H54 (cell line): ENCODE measurements at places on chromosomes 5 and 9.

GRCh38 chr5:59335544-59335943 lies 558.0 kb downstream of the PDE4D start:
- DNase-seq: no peak

DNA sequence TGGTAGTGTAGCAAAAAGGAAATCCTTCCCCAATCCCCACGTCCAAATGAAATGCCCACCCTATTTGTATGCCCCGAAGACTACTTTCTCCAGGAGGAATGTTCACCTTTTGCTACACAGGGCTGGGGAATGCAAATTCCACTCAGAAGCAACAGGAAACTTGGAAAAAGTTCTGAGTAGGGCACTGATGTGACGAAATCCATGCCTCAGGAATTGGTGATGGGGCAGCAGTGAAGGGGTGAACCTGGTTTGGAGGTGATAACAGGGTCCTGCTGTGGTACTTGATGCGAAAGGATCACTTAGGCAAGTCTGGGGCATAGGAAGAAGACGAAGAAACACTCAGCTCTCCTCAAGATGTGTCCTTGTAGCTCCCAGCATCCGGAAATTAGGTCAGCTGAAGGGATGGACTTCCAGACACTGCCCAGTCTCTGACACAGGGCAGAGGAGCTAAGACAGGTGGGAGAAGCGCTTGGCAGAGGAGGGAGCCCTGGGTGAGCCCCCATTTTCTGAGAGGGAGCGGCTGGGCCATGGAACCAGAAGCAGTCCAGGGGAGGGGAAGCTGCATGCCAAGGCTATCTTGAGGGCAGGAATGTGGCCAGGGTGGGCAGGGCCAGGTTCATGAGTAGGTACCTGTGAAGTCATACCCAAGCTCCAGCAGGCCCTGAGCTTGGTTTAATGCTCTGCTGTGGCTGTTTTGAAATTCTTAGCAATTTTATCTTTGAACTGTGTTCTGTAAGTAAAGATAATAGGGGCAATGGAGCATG lies 22.2 kb upstream of the MVB12B start:
- DNase-seq: no peak

- peak; percentile 87 for DNase-seq
Observed at GRCh38 chr9:134738869-134739659, 97.5 kb downstream of the COL5A1 start.

DNA sequence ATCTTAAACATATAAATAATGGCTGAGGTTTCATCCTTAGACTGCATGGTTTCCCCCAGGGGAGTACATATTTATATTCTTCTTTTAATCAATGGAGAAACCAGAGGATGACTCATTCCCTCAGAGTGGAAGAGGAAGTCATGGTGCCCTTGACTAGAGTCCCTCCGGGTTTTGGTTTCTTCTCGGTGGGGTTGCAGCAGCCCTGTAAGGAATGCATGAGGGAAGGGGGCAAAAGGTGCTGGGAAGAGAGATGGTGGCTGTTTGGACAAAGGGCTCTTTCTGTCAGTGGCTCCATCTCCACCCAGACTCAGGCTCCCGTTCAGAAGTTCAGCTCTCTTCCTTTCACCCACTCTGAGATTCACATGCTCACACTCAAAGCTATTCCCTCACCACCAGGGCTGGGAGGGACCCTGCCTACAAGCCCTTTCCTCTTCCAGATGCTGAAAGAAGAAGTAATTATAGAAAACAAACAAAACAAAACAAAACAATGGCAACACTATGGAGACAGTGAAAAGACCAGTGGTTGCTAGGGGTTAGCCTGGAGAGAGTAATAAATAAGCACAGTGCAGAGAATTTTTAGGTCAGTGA lies 129.8 kb upstream of the IL12B start:
- no peak for DNase-seq

DNA sequence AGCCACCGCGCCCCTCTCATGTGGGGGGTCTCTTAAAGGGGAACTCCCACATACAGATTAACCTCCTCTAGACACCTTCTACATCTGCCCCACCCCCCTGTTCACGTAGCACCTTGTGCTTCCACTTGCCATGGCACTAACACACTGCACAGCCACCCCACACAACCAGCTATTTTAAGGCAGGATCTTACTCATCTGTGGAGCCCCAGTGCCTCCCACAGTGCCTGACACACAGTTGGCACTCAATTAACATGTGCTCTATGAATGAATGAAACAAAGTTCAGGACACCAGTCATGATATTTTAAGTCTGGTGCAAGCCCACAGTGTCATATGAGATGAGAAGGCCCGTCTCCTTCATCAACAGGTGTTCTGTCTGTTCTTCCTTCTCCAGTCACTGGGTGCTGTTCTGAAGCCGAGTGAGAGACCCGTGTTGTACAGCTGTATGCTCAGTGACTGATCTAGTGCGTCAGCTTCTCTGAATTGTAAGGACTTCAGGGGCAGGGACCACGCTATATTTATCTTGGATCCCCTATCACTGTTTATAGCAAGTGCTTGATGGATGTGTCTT lies 149.1 kb downstream of the TLE1 start:
- no peak for DNase-seq

DNA sequence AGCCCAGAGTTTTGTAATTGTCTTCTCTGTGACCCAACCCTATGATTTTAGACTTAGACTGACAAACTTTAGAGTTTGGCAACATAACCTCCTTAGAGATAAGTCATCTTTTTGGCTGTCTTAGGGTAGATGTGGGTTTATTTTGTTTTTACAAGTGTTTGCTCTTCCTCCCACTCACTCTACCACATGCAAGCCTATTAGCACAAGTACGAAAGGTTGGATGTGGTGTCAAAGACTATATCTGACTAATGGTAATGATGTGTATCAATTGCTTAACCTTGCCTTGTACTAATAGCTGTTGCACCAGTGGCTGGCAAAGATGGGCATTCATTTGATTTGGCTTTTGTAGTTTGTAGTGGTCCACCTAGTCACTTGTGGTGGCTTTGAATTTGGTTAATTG lies 46.5 kb downstream of the SLC25A46 start:
- no peak for DNase-seq

DNA sequence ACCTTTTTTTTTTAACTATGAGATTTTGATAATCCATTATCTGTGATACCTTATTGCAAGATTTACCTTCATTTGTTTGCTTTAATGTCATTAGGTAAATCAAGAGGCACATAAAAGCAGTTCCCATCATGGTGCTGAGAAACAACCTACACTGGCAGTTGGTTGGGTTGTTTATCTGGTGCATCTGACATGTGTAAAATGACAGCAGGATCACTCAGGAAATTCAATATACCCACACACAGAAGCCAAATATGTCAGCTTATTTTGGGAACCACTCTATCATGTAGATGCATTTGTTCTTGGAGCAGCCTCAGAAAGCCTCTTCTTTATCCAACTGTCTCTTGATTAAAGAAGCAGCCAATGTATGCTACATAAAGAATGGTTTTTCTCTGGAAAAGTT lies 7.8 kb upstream of the CCDC192 start:
- DNase-seq: no peak

DNA sequence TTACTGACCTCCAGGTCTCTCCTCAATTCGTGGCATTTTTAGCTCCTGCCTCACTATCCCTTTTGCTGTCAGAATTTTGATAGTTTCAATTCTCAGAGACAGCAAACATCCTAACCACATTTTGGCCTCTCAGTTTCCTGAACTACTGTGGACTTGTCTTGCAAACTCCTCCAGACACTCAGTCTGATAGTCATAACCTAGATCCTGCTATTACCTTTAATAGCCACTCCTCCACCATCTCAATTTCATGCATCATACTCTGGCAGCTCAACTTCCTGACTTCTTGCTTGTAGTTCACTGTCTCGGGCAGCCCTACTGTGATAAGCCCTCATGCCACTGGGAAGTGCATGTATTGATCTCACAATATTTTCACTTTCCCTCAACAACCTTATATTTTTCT lies 481.8 kb upstream of the CDH18 start:
- DNase-seq: no peak

GRCh38 chr5:7348168-7348854 lies 47.6 kb upstream of the ADCY2 start:
- no peak for DNase-seq

DNA sequence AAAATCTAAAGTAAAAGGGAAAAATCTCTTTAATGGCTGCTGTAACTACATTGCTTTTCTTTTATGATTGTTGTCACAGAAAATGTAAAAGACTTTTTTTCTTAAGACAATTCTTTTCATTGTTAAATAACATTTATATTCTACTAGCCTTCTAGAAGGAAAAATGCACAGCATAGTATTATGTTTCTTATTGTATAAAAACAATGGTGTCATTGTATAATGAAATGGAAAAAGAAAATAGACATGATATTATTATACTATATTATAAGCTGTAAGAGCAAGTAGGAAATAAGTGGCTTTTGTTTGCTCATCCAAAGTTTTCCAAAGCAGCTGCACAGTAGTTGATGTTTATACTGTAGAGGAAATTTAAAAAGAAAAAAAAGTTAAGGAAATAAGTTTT lies 1021.7 kb downstream of the EFNA5 start:
- DNase-seq: no peak

- no peak for DNase-seq
Observed at GRCh38 chr5:73266925-73267765, 94.2 kb downstream of the TMEM174 start.
